ENCODE measurements at places on chromosomes 7 and 10.

DNA sequence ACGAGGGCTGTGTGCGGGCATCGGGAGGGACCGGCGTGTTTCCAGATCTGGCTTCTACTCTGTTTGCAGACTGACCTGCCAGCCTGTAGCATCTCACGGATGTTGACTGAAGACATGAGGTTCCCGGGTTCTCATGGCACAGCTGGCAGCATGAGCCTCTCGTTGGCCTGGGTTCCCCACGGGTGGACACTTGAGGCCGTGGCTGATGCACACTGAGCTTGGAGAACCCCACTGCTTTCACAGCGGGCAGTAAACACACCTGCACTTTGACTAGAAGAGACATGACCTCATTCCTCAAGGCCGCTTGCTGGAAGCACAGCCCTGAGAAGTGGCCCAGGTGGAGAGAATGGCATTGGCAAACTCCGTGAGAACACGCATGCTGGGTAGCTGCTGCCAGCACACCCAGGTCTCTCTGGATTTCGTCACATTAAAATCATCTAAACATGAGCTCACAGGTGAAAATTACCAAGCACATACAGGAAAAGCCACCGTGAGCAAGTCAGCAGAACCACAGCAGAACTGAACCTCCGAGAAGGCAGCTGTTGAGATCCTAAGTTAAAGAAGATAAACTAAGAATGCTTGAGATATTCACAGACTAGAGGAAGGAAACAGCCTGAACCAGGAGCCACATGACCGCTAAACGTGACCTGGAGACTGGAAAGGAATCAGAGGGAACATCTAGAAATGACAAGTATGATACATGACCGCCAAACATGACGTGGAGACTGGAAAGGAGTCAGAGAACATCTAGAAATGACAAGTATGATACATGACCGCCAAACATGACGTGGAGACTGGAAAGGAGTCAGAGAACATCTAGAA is 32.5 kb downstream of the BNIP3 start:
- DNase-seq = no peak

DNA sequence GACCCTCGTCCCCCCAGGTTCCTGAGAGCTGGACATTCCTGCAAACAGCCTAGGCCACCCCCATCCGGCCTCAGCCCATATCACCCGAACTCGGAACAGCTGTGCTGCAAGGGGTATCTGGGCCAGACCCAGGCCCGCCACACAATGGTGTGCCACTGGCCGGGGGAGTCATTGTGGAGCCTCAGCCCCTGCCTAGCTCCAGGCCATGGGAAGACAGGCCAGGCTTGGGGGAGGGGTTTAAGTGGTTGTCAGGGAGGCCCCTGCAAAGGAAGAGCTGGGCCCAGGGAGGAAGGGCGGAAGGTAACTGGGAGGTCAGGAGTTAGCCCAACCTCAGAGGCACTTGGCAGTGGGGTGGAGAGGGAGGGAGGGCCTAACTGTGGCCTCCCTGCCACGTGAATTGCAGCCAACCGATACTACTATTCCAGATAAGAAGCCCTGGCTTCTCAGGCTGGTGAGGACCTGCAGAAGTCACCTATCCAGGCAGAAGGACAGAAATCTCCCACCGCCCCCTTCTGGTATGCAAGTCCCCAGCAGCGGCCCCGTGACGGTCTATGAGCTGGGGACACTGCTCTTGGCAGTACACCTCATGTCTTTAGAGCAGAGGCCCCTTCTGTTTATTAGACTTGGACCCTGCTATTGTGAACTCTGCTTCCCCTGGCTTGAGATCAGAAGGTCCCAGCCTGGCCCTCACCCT is 26.8 kb downstream of the VSIR start:
- DNase-seq = no peak

DNA sequence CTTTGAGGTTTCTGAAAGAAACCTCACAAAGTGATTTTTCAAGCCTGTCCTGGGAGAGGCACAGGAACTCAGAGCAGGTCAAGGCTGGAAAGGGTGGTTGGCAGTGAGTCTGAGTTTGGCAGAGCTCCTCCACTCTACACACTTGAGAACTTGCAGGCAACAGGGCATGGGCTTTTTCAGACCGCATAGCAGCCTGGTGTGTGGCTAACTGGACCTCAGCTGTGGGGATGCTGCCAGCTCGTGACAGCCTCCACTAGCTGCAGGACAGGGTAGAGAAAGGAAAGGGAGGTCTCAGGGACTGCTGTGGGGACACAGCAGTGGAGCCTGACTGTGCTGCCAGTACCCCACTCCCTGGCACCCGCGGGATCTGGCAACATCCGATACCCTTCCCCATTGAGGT is 2.6 kb downstream of the CDHR1 start:
- DNase-seq = no peak

GRCh38 chr7:45687721-45688120 is 113.6 kb downstream of the ADCY1 start:
- no peak for DNase-seq

GRCh38 chr7:151493083-151493482 is 26.6 kb downstream of the RHEB start:
- DNase-seq = no peak

GRCh38 chr7:38052786-38053185 is 125.3 kb upstream of the STARD3NL start:
- no peak for DNase-seq

DNA sequence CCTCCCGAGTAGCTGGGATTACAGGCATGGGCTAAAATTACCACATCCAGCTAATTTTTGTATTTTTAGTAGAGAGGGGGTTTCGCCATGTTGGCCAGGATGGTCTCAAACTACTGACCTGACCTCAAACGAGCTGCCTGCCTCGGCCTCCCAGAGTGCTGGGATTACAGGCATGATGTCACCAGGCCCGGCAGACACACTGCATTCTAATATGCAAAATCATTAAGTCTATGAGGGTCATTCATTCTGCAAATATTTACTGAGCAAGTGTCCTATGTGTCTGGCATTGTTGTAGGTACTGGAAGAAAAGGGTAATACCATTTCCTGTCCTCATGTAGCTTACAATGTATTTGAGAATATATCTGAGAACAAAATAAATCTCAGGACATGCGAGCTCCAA is 2.7 kb downstream of the PUS7 start:
- DNase-seq = no peak

- DNase-seq = no peak
Measured at GRCh38 chr10:6347391-6347951, 144.7 kb downstream of the PFKFB3 start.

DNA sequence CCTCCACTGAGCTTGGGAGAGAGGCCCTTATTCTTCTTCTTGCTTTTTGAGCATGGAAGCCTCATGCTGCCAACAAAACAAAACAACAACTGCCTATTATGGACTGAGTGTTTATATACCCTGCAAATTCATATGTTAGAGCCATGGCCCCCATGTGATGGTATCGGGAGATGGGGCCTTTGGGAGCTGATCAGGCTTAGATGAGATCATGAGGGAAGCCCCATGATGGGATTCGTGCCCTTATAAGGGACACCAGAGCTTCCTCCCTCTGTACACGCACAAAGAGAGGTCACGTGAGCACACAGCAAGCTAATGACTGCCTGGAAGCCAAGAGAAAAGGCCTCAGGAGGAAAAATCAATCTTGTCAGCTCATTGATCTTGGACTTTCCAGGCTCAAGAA is 235.0 kb downstream of the FANK1 start:
- DNase-seq = no peak

DNA sequence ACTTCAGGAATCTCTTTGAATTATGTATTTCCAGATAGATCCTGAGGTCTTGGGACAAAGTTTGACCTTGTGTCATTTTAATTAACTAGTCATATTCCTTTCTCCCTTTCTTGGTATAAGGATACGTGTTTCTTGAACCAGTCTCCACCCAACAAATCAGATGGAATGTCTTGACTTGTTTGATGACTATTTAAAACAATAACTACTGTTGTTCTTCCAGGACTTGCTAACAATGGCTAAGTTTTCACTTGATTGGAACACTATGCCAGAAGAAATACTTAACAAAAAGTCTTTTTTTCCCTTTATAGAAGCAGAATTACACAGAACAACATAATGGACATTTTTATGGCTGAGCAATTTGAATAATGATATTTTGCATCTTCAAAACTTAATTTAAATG is 43.0 kb upstream of the WIPF3 start:
- DNase-seq = no peak

GRCh38 chr10:122258136-122259074 is 12.7 kb upstream of the BTBD16 start:
- DNase-seq = no peak

DNA sequence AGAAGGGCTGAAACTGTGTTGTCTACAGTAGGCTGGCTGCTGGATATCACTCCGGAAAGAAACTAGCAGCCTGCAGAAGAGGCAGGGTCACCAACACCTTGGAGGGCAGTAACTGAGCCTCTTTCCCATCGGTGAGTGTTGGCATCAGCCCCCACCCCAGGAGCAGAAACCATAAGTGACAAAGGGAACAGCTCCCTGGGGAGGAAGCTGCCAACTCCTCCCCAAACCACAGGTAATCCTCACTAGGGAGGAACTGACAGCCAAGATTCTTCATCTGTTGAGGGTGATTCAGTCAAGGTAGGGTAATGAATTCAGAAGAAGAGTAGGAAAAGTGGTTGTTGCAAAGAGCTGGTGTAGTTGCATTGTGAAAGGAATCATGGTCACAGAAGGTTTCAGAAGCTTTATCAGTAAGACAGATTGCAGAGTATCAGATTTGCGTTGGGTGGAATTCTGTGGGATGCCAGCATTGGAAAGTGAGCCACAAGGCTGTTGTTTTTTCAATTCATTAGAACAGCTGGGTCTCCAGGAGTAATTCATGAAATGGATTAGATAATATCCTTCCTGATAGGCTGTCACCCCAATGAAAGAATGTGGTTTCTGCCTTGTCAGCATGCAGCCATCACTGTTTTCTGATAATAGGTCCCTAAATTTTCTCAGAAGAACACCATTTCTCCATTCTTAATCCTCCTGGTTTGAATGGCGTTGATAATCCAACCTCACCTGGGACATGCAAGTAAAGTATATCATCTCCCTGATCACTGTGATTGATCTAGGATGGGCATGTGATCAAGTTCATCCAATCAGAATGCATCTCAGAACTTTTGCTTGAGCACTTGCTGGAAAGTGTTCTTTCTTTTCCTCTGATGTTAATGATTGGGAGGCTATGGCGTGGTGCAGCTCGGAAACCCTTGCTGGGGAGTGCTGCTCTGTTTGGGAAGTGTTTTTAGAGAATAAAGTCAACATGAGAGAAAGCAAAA is 75.0 kb upstream of the CTBP2 start:
- no peak for DNase-seq

DNA sequence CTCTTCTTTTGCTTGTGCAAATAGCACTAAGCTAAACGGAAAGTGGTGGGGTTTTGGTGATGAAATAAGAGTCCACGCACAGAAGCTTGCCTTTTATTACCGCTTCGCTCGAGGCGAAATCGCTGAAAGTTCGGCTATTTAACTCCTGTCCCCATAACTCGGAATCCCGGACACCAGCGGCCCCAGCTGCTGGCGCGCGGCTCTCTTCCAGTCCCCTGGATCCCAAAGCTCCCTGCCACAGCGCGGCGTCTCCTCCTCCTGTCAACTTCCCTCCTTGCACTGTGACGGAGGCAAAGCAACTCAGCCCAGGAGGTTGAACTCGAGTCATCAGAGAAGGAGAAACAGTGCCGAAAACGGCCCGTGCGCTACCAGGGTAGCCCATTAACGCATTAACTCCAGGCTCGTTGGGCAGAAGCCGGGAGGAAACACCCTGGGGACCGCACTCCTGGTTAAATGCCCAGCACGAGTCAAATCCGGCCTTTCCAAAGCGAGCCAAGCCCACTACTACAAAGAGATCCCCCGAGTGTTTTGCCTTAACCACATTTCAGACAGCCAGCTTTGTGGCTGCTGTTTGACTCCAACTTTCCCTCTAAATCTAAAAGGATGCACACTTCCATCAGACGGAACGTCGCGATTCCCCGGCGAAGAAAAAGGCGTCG is 1.3 kb downstream of the SEMA3D start:
- DNase-seq = peak; percentile 48

DNA sequence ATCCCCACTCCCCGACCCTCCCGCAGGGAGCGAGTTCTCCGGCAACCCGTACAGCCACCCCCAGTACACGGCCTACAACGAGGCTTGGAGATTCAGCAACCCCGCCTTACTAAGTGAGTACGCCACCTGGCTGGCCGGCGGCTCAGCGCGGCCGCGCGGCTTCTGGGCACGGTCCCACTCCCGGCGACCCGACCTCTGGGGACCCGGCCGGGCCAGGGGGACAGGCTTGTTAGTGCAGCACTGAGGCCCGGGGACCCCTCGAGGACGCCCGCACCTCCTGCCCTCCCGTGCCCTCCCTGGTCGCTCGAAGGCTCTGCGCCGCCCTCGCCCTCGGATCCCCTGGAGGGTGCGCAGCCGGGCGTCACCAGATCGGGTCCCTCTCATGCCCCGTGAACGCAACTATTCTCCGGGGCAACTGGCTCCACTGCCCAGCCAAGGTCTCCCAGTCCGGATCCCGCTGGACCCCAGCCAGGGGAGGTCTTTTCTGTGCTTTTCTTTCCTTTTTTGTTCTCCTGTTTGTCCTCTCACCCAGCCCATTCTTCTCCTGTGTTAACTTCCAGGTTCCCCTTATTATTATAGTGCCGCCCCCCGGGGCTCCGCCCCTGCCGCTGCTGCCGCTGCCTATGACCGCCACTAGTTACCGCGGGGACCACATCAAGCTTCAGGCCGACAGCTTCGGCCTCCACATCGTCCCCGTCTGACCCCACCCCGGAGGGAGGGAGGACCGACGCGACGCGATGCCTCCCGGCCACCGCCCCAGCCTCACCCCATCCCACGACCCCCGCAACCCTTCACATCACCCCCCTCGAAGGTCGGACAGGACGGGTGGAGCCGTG is 81.8 kb downstream of the PAX2 start:
- no peak for DNase-seq

- no peak for DNase-seq
Measured at GRCh38 chr10:130897815-130898214, 413.7 kb downstream of the TCERG1L start.

Measured in endothelial cell (in vitro differentiated cells).